ENCODE measurements at places on chromosomes 12 and 14.

DNA sequence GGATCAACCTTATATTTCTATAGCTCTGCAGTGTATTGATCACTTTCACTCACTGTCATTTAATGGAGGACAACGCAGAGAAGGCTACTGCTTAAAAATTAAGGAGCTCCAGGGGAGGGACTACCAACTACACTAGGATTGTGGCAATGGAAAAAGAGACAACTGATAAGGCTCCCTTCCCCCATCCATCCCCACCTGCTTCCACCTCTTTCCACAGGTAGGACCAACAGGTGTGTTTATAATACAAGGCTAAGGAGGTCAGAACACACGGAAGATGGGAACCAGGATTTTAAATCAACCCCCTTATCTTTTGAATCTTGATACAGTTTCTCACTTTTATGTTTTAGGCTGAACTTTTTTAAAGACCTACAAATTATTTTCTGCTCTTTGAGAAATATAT lies 90.8 kb downstream of the STAB2 start:
- no peak for DNase-seq

DNA sequence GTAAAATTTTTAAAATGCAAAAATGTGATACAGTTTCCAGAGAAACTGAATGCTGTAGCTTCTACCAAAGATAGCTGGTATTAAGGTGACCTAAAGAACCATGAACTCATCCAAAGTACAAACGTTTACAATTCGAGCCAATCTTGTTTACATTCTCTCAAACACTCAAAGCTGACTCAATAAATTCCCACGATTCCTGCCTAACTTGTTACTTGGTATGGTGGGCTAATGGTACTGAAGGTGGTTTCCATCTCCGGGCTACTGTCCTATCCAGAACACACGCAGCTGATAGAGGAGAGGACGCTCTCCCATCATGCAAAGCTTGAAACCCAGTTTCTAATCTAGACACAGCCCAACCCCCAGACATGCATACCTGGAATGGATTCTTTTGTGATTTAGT lies 31.5 kb downstream of the RAD9B start:
- no peak for DNase-seq

DNA sequence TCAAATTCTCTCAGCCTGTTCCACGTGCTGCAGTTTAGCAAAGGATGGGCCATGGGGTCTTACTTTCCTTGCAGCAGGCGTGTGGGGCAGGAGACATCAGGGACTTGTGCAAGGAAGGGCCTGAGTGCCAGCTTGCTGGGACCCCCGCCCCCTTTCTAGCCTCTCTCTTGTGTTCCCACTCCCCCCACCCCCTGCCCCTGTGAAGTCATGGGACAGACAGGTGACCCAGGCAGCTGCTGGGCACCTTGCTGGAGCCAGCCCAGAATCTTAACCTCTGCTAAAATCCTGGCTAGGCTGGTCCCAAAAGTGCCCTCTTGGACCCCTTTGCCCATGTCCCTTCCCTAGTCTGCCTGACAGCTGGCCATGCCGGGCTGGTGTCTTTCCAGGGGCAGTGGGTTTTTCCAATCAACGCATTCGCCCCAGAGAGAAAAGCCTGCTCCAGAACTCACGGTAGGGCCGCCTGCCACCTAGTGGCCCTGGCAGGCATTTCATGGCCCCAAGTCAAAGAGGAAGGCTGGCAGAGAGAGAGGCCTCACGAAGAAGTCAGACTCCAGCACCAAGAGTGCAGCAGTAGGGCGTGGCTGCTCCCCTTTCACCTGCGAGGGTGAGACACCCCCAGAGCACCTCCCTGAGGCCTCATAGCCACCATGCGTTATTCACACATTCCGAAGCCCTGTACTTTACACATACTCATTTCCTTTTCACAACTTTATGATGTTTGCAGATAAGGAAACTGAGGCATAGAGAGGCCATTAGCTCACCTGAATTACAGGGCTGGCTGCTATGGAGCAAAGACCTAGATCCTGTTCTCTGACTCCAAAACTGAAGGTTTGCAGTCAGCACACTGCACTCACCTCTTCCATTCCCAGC lies 67.4 kb downstream of the LGMN start:
- no peak for DNase-seq

GRCh38 chr14:90600619-90601018 lies 203.8 kb downstream of the CALM1 start:
- DNase-seq = no peak

DNA sequence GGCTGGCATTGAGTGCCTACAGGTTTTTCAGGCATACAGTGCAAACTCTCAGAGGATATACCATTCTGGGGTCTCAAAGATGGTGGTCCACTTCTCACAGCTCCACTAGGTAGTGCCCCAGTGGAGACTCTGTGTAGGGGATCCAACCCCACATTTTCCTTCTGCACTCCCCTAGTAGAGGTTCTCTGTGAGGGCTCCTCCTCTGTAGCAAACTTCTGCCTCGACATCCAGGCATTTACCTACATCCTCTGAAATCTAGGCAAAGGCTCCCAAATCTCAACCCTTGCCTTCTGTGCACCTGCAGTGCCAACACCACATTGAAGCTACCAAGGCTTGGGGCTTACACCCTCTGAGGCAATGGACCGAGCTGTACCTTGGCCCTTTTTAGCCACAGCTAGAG lies 179.2 kb downstream of the CCDC91 start:
- DNase-seq = no peak

DNA sequence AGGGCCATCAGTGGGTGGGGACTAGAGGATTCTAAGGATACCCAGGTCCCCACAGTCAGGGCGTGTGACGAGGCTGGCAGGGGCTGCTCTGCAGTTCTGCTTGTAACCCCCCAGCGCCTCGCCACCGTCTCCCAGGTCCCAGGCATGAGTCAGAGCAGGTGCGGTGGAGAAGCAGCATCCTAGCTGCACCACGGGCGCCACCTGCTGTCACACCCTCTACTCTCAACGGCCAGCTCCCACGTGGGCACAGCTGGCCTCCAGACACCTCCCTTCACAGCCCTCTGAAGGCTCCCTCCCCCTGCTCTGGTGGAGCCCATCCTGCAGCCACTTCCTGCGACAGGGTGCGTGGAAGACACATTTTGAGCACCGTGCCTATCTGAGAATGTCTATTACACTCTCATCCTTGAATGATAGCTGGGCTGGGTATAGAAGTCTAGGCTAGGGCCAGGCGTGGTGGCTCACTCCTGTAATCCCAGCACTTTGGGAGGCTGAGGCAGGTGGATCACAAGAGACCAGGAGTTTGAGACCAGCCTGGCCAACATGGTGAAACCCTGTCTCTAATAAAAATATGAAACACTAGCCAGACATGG lies 6.9 kb upstream of the NUDT14 start:
- DNase-seq = no peak

DNA sequence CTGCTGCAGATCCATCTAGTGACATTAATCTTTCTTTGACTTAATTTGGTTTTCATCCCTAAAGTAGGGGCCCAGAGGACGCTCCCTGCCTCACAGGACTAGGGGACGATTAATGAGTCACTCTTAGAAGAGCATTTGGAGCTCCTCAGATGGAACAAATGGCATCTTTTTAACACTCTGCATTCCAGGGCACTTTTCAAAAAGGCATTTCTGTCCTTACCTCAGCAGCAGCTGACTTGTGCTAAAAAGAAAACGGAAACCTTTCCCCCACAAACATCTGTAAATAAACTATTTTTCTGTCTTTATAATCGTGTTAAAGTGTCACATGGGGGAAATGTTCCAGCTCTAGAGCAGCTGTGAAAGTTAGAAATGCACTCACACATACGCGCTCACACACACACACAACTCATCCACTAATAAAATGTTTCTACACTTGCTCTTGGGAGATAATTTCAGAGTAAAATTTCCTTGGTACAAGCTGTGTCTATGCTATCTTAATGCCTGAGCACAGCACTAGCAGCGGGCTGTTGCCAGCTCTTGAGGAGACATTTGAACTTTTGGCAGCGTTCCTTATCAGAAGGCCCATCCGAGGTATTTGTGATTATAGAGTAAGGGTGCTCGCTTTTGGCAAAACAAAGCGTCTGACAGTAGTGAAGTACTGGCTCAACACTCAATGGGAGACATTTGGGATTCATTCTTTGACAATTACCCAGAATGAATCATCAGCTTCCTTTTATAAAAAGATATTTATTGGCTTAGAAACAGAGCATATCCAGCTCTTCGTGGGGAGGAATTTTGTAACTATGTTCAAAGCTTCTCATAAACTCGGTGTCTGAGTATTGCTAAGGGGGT lies 141.3 kb downstream of the PLXNC1 start:
- peak; percentile 63 for DNase-seq

DNA sequence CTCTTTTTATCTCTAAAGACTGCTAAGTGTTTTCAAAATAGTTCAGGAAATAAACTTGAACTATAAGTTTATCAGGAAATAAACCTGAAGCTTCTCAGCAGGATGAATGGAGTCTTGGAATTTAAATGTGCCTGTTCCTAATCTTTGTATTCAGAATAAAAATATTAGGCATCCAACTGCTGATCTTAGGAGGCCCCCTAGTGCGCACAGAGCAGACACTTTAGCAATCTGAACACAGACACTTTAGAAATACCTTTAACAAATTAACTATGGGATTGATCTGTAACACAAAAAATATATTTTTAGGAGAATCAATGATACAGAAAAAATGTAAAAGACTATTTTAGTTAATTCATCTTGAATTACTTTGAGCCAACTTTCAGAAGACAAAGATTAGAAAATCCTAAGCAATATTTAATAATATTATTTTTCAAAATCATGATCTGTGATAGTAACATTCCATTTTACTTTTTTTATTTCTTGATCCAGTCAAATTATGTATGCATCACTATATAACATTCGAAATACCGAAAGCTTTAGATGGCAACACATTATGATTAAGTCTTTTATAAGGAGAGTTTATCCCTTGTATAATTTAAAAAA lies 80.9 kb downstream of the SLC41A2 start:
- DNase-seq = no peak

- no peak for DNase-seq
Measured at GRCh38 chr12:76878099-76878898, 520 bp downstream of the CSRP2 start.

- DNase-seq = no peak
Measured at GRCh38 chr12:9124383-9125031, 8.8 kb upstream of the A2M start.

DNA sequence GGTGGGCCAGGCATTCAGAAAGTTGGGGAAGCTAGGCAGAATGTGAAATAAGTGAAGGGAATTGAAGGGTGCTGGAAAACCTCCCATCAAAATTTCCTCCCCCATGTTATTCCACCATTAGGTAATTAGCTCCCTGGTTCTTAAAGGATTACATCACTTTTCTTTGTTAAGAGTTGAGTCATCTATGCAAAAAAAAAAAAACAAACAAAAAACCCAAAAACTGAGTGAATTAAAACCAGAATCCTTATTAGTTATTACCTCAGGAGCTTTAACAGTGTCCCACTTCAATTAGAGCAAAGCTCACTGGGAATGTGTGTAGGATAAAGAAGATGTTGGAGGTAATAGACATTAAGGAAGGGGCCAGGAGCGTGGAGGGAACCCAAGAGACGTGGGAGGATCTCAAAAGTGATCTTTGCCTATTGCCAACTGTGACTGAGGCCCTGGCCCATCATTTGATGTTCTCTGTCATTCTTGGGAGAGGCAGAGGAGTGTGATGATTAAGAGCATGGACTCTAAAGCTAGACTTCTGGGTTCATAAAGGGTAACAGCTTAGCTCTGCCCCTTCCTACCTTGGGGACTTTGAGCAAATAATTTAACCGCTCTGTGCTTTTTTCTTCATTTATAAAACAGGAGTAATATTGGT lies 364.7 kb downstream of the APAF1 start:
- no peak for DNase-seq

DNA sequence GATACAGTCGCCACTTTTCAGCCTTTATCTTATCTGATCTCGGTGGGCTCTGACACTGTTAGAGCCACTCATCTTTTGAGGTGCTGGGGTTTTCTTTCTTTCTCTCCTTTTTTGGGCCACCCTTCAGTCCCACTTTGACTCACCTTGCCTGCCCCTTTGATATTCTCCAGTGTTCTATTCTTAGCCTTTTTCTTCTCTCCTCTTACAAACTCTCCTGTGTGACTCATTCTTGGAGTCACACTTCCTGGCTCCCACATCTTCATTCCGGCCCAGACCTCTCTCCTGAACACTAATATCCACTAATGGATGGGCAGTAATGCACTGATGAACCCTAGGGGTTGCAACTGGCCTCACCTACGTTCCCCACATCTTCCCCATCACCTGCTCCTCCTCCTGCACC lies 2.2 kb upstream of the DCD start:
- no peak for DNase-seq

DNA sequence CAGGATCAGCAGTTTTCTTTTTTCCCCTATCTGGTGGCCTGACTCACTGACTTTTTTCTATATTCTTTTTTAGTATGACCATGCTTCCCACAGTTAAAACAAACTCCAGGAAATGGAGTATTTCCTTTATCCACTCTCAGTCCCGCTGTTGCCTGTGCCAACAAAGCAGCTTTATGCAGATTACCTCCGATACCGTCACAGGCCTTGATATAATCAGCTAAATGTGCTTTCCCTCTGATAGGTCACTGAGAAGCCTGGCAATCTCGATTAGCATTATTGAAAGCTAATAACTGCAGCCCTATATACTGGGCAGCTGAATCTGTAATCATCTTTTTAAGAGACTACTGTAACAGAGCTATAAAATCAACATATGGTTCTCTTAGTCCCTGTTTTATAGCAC lies 243.6 kb downstream of the KIF21A start:
- DNase-seq = no peak

GRCh38 chr12:92467886-92468285 lies 234.9 kb upstream of the PLEKHG7 start:
- DNase-seq = no peak

DNA sequence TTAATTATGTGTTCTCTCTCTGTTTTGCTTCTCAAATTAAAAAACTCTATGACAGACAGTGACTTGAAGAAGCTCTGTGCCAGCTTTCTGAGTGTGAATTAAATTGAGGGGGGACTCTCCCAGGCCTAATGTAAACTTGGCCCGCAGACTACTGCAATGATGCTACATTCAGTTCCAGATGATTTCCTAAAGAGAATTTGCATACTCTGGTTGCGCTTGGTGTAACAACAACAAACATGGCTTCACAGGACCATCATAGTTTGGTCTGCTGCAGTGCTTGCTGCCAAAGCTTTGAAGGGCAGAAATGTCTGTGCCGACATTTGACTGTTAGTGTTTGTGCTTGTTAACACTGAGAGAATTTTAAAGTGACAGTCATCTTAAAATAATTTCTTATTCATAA lies 25.0 kb downstream of the CFAP54 start:
- no peak for DNase-seq

GRCh38 chr12:104230304-104231095 lies 14.9 kb downstream of the TXNRD1 start:
- no peak for DNase-seq

DNA sequence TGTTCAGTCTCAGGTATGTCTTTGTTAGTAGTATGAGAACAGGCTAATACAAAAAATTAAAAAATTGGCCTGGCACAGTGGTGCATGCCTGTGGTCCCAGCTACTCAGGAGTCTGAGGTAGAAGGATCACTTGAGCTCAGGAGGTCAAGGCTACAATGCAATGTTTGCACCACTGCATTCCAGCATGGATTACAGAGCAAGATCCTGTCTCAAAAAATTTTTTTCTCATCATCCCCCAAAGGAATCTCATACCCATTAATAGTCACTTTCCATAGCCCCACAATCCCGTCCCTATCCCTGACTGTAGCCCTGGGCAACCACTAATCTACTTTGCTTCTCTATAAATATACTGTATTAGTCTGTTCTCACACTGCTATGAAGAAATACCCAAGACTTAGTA lies 57.8 kb downstream of the TTC8 start:
- DNase-seq = no peak

GRCh38 chr14:35404449-35405303 lies at the start of gene NFKBIA:
Gene NFKBIA (minus strand): TSS chr14:35404749. CDS start chr14:35404644, 105 bp downstream.
- peak; percentile 63 for DNase-seq

Data from skeletal muscle cell (primary cell).